Left colon (tissue), 2 donors: ENCODE measurements at places on chromosomes 4 and X. TPM values are rescaled to one million over a fixed set of nuclear protein-coding genes. Genes with fewer than 3 reads are reported as not detected.

DNA sequence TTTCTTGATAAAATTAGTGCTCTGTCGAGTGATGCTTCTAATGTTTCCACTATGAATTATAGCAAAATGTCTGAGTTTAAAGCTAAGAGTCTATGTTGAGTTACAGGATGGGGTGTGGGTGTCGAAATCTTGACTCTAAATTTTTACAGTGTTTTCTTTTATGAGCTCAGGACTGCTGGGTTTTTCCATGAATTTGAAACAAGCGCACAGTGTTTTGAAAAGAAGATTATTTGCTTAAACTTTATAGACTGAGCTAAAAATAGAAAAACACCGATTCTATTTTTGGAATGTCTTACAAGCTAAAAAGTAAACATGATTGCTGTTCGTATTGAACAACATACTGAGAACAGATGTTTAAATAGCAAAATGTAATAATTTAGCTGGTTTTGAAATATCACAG is 7.5 kb downstream of the PTTG2 start:
- no peak for DNase-seq

- DNase-seq, result no peak
These were observed 197.6 kb upstream of the SPANXN4 start for GRCh38 chrX:142828129-142828528.

Gene ABCG2
- 36.2 TPM for total RNA-seq

Gene ADH7
- total RNA-seq, result not detected

GRCh38 chr4:68734095-68734494 is 63.6 kb upstream of the UGT2B15 start:
- DNase-seq, result no peak

Gene LNX1
- total RNA-seq, result 18.4 TPM

Gene STAP1
- total RNA-seq, result 0.84 TPM

DNA sequence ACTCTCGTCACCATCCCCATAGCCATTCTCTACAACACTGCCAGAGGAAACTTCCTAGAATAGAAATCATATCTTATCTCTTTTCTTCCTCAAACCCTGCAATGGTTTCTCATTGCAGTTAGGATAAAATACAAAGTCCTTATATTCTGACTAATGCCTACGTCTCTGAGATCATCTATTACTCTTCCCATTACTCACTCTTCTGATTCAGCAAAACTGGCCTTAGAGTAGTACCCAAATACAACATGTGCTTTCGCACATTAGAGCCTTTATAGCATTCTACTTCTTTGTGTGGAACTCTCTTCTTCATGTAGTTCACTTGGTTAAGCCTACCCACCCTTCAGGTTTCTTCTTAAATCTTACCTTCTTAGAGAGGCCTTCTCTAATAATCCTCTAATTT is 28.0 kb downstream of the LHFPL1 start:
- no peak for DNase-seq

- no peak for DNase-seq
These were observed 14.6 kb downstream of the TMSB4X start for GRCh38 chrX:12989461-12989860.

Gene REPS2
- total RNA-seq, result 18.5 TPM

Gene PLK4
- total RNA-seq, result 3.1 TPM

GRCh38 chr4:139522457-139522856 is 33.6 kb downstream of the SETD7 start:
- DNase-seq, result no peak

- DNase-seq, result no peak
These were observed 25.8 kb downstream of the USP9X start for GRCh38 chrX:41110801-41111625.

Gene ATP2B3
- total RNA-seq, result 0.08 TPM

Gene PCDH7
- 2.6 TPM for total RNA-seq

- DNase-seq, result no peak
These were observed 49.6 kb downstream of the MAP7D2 start for GRCh38 chrX:20066968-20067708.

DNA sequence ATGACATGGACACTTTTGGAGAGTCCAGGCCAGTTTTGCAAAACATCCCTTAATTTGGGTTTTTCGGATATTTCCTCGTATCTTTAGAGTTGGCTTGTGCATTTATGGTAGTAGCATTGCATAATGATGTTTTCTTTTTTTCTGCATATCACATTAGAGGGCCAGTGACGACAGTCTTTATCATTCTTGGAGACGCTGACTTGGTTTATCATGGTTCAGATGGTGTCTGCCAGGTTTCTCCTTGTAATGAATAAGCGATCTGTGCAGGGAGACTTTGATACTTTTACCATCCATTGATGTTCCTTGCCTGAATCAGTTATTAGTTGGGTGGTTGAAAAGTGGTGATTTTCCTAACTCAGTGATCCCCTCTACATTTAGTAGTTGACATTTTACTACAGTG is 46.6 kb downstream of the KIAA0232 start:
- no peak for DNase-seq

Gene SPANXA2
- not detected for total RNA-seq

- no peak for DNase-seq
These were observed 13.8 kb upstream of the PGM2 start for GRCh38 chr4:37812713-37813112.

Gene NEUROG2
- total RNA-seq, result not detected

Gene SNX12
- total RNA-seq, result 63.4 TPM

DNA sequence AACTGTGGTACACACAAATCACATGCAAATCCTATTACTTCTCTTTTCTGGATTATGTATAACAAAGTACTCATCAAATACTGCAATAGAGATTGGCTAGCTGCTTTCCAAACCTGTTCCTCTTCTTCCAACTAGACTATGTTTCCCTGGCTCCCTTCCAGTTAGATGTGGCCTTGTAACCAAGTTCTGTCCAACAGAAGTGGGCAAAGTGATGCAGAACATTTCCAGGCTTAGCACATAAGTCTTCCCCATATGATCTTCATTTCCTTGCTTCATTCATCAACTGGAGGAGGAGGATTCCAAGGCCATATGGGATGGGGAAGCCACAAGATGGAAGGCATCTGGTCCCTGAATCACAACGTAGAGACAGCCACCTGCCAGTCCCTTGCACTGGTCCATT is 8.0 kb downstream of the SLC9A7 start:
- DNase-seq, result no peak

Gene UGT2A1
- not detected for total RNA-seq

- DNase-seq, result no peak
These were observed 7.3 kb upstream of the GUCY1B1 start for GRCh38 chr4:155751569-155751968.

Gene C4orf51
- not detected for total RNA-seq

- no peak for DNase-seq
These were observed 4.1 kb upstream of the HSD17B10 start for GRCh38 chrX:53438174-53438831.

- DNase-seq, result no peak
These were observed 3.4 kb downstream of the GLUD2 start for GRCh38 chrX:121050781-121051180.

GRCh38 chr4:107854356-107855022 is 29.8 kb downstream of the SGMS2 start:
- no peak for DNase-seq

DNA sequence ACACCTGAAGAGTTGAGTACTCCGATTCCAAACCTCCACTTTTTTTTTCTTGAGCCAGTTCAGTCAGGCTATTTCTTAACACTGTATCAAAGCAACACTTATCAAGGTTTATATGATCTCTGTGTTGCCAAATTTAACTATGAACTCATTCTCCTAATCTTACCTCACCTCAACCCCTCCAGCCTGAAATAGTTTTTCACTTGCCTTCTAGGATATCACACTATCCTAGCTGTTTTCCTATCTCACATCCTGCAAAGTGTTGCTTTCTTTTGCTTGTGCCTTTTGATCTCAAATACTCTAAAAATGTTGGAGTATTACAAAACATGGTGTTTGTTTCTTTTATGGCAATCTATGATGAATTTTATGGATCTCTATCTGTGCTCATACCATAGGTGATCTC is 415.0 kb downstream of the CFAP47 start:
- no peak for DNase-seq

DNA sequence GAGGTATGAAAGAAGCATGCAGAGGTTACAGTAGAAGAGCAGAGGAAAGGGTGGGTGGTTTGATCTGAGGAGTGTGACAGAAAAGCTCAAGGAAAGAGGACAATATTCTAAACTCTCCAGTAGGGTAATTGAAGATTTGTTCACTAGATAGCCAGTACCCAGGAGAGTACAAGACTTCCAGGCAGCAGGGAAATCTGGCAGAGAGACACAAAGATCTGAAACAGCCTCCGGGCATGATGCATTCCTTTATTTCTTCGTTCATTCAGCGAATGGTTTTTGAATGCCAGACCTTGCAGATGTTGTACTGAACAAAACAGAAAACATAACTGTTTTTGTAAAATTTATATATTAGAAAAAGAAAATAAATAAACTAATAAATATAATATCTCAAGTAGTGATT is 766.6 kb downstream of the FAT4 start:
- DNase-seq, result no peak

- no peak for DNase-seq
These were observed 852.0 kb downstream of the PCDH18 start for GRCh38 chr4:136680271-136680670.

- no peak for DNase-seq
These were observed 244.3 kb downstream of the RBMX2 start for GRCh38 chrX:130645955-130646583.

GRCh38 chrX:47933946-47934345 is 69.8 kb downstream of the ZNF182 start:
- no peak for DNase-seq

- DNase-seq, result no peak
These were observed 165.8 kb downstream of the ATOH1 start for GRCh38 chr4:93994175-93994994.

DNA sequence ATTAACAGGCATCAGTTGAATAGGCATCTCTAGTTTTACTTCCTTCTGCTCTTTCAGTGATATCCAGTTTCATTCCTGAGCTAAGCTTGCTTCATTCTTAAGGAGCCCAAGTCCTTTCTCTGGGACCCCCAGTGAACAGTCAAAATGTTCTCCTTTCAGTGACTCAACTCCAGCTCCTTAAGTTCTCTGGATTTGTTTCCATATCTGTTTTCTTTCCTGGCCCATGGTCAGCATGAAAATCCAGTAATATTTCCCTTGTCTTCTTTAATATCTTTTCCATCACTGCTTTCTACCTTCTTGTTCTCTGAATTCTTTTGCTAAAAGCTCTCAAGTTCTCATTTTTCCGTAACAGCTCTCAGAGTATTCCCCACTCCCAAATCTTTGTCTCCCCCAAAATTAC is 25.5 kb downstream of the ADGRL3 start:
- no peak for DNase-seq

DNA sequence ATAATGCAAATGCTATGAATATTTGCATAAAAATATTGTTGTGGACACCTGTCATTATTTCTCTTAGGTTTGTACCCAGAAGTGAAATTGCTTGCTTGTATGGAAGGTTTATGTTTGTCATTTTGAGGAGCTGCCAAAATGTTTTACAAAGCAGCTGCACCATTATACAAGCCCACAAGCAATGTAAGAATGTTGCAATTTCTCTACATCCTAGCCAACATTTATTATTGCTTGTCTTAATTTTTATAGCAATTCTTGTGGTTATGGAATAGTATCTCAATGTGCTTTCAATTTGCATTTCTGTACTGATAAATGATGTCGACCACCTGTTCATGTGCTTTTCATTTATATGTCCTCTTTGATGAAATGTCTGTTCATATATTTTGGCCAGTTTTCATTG is 18.7 kb upstream of the RBMX start:
- DNase-seq, result no peak

- no peak for DNase-seq
These were observed 106.7 kb upstream of the DGKK start for GRCh38 chrX:50577326-50577725.

DNA sequence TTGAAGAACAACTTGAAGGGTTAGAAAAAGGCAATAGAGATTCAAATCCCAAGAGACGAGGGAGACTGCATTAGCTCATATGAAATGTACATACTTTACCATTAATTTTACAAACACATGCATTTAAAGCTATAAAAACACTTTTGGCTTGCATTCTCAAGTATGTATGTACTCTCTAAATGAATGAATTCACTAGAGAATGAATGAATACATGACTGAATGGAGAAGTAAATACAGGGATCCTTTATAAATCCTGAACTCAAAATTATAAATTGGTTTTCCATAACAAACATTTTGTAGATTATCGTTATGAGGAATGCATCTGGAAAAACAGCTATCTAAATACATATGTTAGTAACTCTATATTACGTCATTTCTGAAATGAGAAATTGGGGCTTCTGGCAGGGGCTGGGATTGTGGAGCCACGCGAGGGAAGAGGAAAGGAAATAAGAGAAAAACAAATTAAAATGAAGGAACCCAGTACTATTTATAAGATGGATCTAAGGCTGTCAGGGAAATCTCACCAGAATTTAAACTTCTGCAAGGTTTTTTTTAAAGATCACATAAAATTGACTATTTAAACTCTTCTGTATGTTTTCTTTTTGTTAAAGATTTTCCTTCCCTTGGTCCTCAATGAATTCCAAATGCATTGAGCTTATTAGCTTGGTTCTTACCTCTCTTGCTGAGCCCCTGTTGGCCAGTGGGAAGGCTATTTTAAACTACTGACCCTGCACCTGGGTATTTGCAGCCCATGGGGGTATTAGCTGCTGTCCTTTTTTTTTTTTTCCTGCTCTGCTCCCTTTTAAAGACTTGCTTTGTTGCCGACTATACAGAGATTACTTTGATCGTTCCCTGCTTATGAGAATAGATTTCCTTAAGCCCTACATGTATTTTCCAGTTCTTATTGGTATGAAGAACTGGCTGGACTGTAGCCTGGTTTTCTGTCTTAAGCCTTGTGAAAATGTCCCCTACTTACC is 207.8 kb downstream of the ADGRL3 start:
- DNase-seq, result no peak

- DNase-seq, result no peak
These were observed 644.4 kb downstream of the STPG2 start for GRCh38 chr4:97498875-97499274.

DNA sequence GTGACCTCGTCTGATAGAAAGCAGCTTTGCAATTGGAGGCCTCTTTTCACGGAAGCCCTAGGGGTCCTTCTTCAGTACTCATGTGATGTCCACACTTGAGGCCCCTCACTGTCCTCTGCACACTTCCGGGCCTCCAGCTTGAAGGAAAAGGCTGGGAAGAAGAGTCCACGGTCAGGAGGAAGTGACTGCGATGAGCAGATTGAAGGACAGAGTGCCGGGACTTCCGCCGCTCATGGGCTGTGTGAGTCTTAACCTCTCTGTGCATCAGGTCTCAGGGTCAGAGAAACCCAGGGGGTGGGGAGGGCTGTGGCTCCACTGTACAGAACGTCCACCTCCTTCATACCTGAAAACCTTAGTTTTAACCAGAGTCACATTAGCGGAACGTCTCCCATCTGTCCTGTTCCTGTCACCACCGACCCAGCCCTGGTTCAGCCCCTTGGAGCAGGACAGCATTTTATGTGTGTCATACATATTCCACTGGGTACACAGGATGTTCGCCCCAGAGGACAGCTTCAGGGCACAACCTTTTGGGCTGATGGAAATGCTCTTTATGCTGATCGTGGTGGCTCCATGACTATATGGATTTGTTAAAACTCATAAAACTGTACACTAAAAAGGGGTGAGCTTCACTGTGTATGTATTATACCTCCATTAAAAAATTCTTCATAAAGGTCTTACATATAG is 51.0 kb upstream of the SORCS2 start:
- DNase-seq, result no peak
